Caki2 (cell line): ENCODE measurements at places on chromosomes 3 and 15. TPM values are rescaled to one million over a fixed set of nuclear protein-coding genes. Genes with fewer than 3 reads are reported as not detected.

The GOLGA8T gene
- 0.23 TPM in 1 of 2 replicates, not detected in the other for total RNA-seq

GRCh38 chr3:159669766-159670165 lies 318.9 kb upstream of the IL12A start:
- no peak for DNase-seq

DNA sequence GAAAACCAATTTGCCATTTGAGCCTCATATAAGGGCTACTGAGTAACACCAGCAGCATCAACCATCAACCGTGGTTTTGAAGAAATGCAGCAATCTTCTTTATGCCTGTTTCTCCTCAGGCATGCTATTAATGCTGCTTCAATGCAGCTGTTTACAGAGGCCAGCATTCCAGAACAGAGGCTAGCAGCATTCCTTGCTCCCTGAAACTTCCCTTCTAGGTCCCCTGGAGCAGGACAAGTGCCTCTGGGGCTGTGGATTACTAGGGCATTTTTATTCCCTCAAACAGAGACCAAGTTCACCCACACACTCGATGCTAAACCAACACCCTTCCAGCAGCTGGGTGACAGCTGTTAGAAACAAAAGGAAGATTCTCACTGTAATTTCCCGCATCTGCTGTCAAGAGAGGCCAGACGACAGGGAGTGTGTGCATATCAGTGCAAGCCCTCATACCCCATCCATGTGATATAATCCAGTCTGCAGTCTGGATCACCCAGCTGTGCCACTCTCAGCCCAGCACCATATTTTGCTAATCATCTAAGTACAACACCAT lies 57.5 kb downstream of the HOMER2 start:
- DNase-seq, result no peak

- DNase-seq, result no peak
Measured at GRCh38 chr15:82855286-82856100, 46.1 kb downstream of the WHAMM start.
